Parietal lobe (tissue), 2 donors: ENCODE measurements at places on chromosomes 12 and 14. TPM values are rescaled to one million over a fixed set of nuclear protein-coding genes. Genes with fewer than 3 reads are reported as not detected.

The SLC38A4 gene
- 0.63 TPM for total RNA-seq

The GLS2 gene
- total RNA-seq = 6.3 TPM

The LRTM2 gene
- 8.1 TPM for total RNA-seq

The RNU4-1 gene
- under 0.01 TPM for total RNA-seq

The ENDOU gene
- not detected for total RNA-seq
